H7 (cell line): ENCODE measurements at places on chromosomes 6 and 20. TPM values are rescaled to one million over a fixed set of nuclear protein-coding genes. Genes with fewer than 3 reads are reported as not detected.

Gene CRYBG1
- total RNA-seq: 0.66 and 1.3 TPM in 2 replicates

DNA sequence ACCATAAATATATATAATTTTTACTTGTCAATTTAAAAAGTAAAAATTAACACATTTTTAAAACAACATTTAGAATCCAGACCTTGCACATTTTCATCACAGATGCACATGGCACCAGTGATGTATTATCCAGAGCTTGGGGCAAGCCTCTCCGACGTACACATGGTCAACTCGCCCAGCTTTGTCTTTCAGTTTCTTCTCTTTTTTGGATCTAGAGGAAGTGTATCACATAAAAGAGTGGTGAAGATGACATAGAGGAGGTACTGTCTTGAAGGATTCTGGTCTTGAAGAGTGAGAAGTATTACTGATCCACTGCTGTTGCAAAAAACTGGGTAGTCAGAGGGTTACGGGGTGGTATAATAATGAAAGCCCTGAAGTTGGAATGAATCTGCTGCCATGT lies 46.9 kb upstream of the TAB2 start:
- no peak for DNase-seq

- DNase-seq: no peak
Observed at GRCh38 chr6:156719395-156719719, 57.8 kb upstream of the ARID1B start.

Gene HTR1E
- total RNA-seq: 0.52 TPM in 1 of 2 replicates, not detected in the other

DNA sequence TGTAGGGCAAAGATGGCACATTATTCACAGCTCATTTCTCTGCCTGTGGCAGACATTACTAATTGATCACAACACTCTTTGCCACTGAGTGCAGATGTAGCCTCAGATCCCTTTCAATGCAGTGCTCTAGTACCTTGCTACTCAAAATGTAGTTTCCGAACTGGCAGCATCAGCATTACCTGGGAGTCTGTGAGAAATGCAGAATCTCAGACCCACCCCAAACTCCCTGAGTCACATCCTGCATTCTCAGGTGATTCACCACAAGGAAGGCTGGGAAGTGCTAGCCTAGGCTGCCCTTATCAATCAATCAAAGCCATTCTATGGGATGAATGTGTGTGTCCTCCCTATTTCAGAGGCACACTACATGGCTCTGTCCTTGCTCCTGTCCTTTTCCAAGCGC lies 58.5 kb downstream of the PCNA start:
- DNase-seq: no peak

Gene GTF3C6
- total RNA-seq: 37.1 and 46.0 TPM in 2 replicates

- no peak for DNase-seq
Observed at GRCh38 chr6:6760002-6760401, 171.5 kb downstream of the LY86 start.
